ENCODE measurements at places on chromosomes 7 and 10.

DNA sequence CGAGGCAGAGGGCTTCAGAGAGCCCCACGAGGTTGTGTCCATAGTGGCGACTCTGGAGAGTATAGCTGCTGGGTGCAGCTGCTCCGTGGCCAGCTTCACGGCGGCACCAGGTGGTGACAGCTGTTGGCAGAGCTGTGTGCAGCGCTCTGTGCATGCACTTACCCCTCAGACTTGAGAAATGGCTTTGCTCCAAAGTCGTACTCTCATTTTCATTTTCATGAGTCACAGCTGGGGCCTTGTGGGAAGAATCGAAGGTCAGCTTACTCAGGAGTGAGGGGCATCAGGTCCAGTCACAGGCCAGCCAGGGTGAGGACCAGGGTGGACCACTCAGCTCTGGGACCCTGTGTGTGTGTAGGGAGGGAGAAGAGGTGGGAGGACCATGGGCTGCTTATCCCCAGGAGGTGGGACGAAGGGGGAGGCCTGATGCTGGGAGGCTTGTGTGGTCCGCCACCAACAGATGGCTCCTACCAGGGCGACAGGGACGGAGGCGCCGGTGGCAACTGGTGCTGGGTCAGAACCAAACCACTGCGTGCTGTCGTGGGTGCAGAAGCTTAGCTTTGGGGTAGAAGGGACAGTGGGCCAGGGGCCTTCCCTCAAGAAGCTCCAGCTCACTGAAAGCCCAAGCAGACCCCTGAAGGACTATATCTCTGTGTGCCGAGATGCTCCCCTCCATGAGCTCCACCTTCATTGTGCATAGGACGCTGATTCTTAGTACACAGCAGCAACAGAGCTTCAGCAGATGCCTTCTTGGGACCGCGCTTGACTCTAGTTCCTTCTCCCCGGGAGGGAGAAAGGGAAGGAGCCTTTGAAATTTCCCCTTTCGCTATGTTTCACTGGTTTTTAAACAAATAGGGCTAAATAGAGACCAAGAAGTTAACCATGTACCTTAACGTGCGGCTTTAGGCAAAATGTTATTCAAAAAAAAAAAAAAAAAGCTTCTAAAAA lies 225.0 kb downstream of the CELF2 start:
- no peak overlapping the region for H3K27ac ChIP-seq
- DNase-seq, result peak; percentile 64
- peaks cover 67% of the 10 kb centered on the region for H3K4me1 ChIP-seq
- H3K4me3 ChIP-seq, result peak overlapping the region; percentile 39

- no peak for DNase-seq
- H3K27me3 ChIP-seq, result peaks cover 28% of the 10 kb centered on the region
- no peaks in the 10 kb centered on the region for H3K4me1 ChIP-seq
These were observed 61.8 kb upstream of the MET start for GRCh38 chr7:116610210-116610609.

- H3K27ac ChIP-seq, result no peak overlapping the region
- no peak overlapping the region for H3K4me3 ChIP-seq
- H3K4me1 ChIP-seq, result peaks cover 20% of the 10 kb centered on the region
- peaks cover 26% of the 10 kb centered on the region for H3K36me3 ChIP-seq
- no peaks in the 10 kb centered on the region for H3K27me3 ChIP-seq
- no peak for DNase-seq
These were observed 36.0 kb downstream of the PTER start for GRCh38 chr10:16472828-16473227.

DNA sequence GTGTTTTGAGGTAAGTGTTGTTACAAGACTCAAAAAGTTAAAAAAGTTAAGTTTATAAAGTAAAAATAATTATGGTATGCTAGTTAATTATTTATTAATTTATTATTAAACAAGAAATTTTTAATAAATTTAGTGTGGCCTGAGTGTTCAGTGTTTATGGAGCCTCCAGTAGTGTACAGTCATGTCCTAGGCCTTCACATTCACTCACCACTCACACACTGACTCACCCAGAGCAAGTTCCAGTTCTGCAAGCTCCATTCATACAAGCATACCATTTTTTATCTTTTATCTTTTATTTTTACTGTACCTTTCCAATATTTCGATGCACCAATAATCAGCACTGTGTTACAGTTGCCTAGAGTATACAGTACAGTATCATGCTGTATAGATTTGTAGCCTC lies 381.2 kb upstream of the MGMT start:
- H3K4me3 ChIP-seq, result no peak overlapping the region
- H3K27me3 ChIP-seq, result no peaks in the 10 kb centered on the region
- no peak for DNase-seq

GRCh38 chr7:112770051-112770450 lies 20.1 kb downstream of the TMEM168 start:
- DNase-seq, result no peak
- H3K4me1 ChIP-seq, result peaks cover 4% of the 10 kb centered on the region
- H3K27ac ChIP-seq, result no peak overlapping the region
- H3K4me3 ChIP-seq, result no peak overlapping the region

GRCh38 chr10:70584909-70585544 lies 17.5 kb downstream of the PRF1 start:
- H3K27me3 ChIP-seq, result no peaks in the 10 kb centered on the region
- peaks cover 52% of the 10 kb centered on the region for H3K4me1 ChIP-seq
- H3K27ac ChIP-seq, result peak overlapping the region; percentile 46
- H3K36me3 ChIP-seq, result no peaks in the 10 kb centered on the region
- H3K4me3 ChIP-seq, result no peak overlapping the region

- peaks cover 17% of the 10 kb centered on the region for H3K4me1 ChIP-seq
- DNase-seq, result peak; percentile 91
- peaks cover 2% of the 10 kb centered on the region for H3K36me3 ChIP-seq
- H3K4me3 ChIP-seq, result no peak within 1 kb of the TSS
- peak within 1 kb of the TSS; percentile 99 for H3K27ac ChIP-seq
These were observed at the start of gene UBE2H for GRCh38 chr7:129952653-129953560. Gene UBE2H, minus strand, starts transcription at chr7:129952960. Its CDS starts 405 bp downstream, at chr7:129952555.

- H3K4me1 ChIP-seq, result peaks cover 41% of the 10 kb centered on the region
- DNase-seq, result no peak
- peak overlapping the region; percentile 92 for H3K4me3 ChIP-seq
- peaks cover 23% of the 10 kb centered on the region for H3K36me3 ChIP-seq
- no peak overlapping the region for H3K27ac ChIP-seq
- H3K27me3 ChIP-seq, result no peaks in the 10 kb centered on the region
These were observed 4.1 kb downstream of the OTUD1 start for GRCh38 chr10:23442936-23443335.

DNA sequence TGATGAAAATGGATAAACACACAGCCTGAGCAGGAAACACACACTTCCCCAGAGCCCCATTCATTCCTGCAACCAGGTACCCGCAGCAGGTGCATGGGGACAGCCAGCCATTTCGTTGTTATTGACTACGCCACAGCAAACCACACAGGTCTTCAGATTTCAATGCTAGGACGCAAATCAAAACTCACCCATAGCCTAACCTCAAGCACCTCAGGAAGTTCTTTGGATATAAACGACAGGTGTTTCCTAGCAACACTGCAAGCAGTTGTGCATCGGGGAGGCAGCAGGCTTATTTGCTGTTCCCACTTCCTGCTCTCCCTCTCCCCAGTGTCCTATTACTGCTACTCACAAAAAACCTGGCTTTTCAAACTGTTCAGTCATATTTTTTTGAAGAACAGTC lies 176.5 kb upstream of the FRMD4A start:
- no peak overlapping the region for H3K4me3 ChIP-seq
- H3K4me1 ChIP-seq, result peaks cover 33% of the 10 kb centered on the region
- peak overlapping the region; percentile 43 for H3K27ac ChIP-seq
- DNase-seq, result peak; percentile 40
- H3K36me3 ChIP-seq, result peaks cover 37% of the 10 kb centered on the region

DNA sequence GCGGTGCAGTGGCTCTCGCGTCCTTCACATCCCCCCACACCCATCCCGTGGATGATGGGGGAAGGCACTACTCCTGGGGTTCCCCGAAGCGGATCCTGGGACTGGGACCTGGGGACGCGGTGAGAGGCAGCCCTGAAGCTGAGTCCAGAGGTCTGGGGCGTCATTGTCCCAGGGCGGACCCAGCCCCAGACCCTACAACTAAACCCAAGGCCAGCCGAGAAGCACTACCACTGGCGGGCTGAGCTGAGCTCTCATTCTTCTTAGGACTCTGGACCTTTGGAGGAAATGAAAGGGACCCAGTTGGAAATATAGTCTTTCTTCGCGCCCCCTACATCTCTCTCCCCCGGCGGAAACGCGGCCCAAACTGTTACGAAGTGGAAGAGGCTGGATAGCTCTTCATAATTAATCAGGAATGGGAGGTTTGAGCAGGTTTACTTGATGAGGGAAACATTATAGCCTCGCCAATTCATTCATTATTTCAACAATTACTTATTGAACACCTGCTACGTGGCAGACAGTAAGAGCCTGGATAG lies 389 bp upstream of the FBXL15 start:
- H3K27ac ChIP-seq, result peak overlapping the region; percentile 91
- peak; percentile 36 for DNase-seq
- peaks cover 22% of the 10 kb centered on the region for H3K4me1 ChIP-seq
- peaks cover 18% of the 10 kb centered on the region for H3K27me3 ChIP-seq

- no peak overlapping the region for H3K27ac ChIP-seq
- peaks cover 1% of the 10 kb centered on the region for H3K36me3 ChIP-seq
- H3K4me3 ChIP-seq, result no peak overlapping the region
- H3K27me3 ChIP-seq, result no peaks in the 10 kb centered on the region
These were observed 102.8 kb downstream of the MICU1 start for GRCh38 chr10:72523062-72523461.

DNA sequence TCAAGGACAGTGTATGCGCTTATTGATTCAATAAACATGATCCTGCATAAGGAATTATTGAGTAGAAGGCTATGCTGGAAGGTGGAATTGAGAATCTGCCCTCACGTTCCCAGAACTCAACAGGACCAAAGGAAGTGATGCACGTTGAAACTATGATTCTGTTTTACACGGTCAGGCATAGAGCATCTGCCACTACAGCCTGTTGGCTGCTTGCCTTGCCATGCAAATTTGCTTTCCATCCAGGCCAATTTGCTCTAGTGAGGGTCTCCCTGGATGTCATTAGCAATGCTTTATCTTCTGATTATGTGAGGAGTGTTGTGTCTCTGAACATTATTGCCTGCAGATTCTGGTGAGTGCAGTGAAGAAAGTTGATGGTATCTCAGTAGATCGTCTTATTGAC lies 132.9 kb downstream of the ADRA2A start:
- H3K27me3 ChIP-seq, result no peaks in the 10 kb centered on the region
- no peak overlapping the region for H3K27ac ChIP-seq
- H3K36me3 ChIP-seq, result no peaks in the 10 kb centered on the region
- H3K4me1 ChIP-seq, result no peaks in the 10 kb centered on the region
- DNase-seq, result no peak

- no peak overlapping the region for H3K27ac ChIP-seq
- peaks cover 23% of the 10 kb centered on the region for H3K27me3 ChIP-seq
- peak; percentile 7 for DNase-seq
- H3K4me3 ChIP-seq, result no peak overlapping the region
These were observed 68.5 kb downstream of the NHLRC2 start for GRCh38 chr10:113922787-113923570.

- no peaks in the 10 kb centered on the region for H3K27me3 ChIP-seq
- DNase-seq, result no peak
- H3K36me3 ChIP-seq, result no peaks in the 10 kb centered on the region
- no peaks in the 10 kb centered on the region for H3K4me1 ChIP-seq
- no peak overlapping the region for H3K4me3 ChIP-seq
These were observed 299.5 kb downstream of the KCNMA1 start for GRCh38 chr10:77338143-77338542.

DNA sequence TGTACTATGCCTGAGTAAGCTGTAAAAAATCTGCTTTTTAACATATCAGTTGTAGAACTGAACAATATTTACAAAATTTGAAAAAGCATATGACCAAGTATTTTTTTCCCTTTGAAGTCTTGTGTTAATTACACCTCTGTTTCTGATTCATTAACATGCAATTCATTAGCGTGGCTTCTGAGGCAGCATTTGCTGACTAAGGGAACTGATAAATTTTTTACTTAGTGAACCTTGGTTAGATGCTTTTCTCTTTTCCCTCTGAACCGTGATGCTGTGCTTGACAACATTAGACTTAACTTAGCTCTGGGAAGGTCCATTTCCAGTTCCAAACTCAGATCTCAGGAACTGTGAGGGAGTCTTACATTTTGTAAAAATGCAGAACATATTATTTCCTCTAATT lies 28.1 kb downstream of the TWIST1 start:
- H3K27ac ChIP-seq, result no peak overlapping the region
- H3K4me3 ChIP-seq, result no peak overlapping the region
- H3K4me1 ChIP-seq, result no peaks in the 10 kb centered on the region
- no peaks in the 10 kb centered on the region for H3K27me3 ChIP-seq
- DNase-seq, result no peak

- no peak for DNase-seq
- H3K27me3 ChIP-seq, result no peaks in the 10 kb centered on the region
- H3K4me1 ChIP-seq, result no peaks in the 10 kb centered on the region
- H3K4me3 ChIP-seq, result no peak overlapping the region
These were observed 126.3 kb downstream of the CNOT4 start for GRCh38 chr7:135383525-135384175.

- peaks cover 8% of the 10 kb centered on the region for H3K4me1 ChIP-seq
- no peak overlapping the region for H3K27ac ChIP-seq
- no peak overlapping the region for H3K4me3 ChIP-seq
- no peaks in the 10 kb centered on the region for H3K27me3 ChIP-seq
- peaks cover 33% of the 10 kb centered on the region for H3K36me3 ChIP-seq
These were observed 275.0 kb downstream of the ELMO1 start for GRCh38 chr7:37173670-37174069.

DNA sequence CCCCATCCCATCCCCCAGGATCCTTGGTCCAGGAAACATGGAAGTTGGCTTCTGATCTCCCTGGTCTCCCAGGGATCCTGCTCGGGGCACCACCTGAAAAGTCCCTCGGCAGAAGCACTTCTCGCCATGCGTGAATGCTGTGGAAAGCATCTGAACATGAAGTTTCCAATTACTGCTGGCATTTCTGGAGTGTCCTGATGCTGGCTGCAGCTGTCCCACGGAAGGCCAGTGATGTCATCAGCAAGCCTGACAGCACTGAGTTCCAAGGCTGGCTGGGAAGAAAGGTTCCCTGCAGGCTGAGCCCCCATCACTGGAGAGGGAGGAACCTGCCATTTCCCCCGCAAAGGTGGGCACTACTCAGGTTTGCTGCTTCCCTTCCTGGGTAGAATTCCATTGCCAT lies 71.4 kb downstream of the KCNMA1 start:
- H3K4me1 ChIP-seq, result no peaks in the 10 kb centered on the region
- no peak overlapping the region for H3K4me3 ChIP-seq
- H3K27ac ChIP-seq, result no peak overlapping the region
- H3K27me3 ChIP-seq, result peaks cover 16% of the 10 kb centered on the region
- DNase-seq, result no peak
- H3K36me3 ChIP-seq, result no peaks in the 10 kb centered on the region

DNA sequence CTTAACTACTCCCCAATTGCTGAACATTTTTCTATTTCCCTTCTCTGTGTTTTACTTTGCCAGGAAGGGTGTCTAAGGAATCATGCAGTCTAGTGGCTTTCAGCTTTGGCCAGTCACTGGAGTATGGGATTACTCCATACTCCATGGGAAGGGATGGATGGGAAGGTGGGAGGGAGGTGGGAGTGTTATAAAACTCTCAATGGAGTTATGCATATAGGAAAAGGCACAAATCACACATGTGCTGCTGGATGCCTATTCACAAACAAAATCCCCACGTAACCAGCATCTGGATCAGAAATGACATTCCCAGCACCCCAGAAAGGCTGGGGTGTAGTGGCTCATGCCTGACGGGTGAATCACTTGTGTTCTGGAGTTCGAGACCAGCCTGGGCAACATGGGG lies 125.3 kb downstream of the ATXN7L1 start:
- H3K27ac ChIP-seq, result no peak overlapping the region
- no peaks in the 10 kb centered on the region for H3K4me1 ChIP-seq
- no peaks in the 10 kb centered on the region for H3K36me3 ChIP-seq
- H3K27me3 ChIP-seq, result no peaks in the 10 kb centered on the region
- DNase-seq, result no peak

Data from activated CD8-positive, alpha-beta T cell treated with anti-CD3 and anti-CD28 coated beads for 36 hours (primary cell).